ENCODE measurements at places on chromosomes 6 and 20.

GRCh38 chr6:7138046-7138531, 30.3 kb downstream of the RREB1 start:
- no peak for DNase-seq

- no peak for DNase-seq
Measured at GRCh38 chr6:19102936-19103335, 715.8 kb downstream of the RNF144B start.

DNA sequence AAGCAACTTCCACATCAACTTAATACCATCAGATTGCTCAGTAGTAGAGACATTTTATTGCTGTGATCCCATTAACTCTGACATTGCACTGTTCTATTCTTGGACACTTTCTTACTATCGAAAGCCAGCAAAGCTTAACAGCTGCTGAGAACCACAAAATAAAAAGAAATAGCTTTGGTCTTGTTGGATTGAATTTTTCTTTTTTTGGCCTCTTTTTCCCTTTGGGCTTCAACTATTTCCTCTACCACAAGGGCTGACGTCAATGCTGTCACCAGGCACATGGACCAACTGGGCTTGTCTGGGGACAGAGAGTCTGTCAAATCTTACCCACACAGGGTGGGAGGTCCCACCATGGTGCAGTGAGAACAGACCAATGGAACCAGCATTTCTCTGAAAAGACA, 63.4 kb upstream of the ENPP5 start:
- DNase-seq: no peak

GRCh38 chr6:56222499-56222898, 24.9 kb downstream of the COL21A1 start:
- no peak for DNase-seq

DNA sequence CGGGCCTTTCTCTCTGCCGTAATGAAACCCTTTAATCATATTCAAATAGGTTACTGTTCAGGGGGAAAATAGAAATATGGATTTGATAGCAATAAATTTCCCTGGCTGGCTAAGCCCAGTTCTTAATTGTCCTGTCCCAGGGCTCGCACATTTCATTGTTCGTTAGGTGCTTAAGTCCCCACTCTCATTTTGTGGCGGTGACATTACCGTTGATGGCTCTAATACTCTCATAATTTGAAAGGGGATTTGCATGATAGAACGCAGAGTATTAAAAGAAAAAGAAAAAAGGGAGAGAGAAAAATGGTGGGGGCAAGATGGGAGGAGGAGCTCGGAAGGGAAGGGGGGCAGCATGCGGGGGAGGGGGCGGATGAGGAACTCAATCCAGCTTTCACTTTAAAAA, 79.1 kb upstream of the FOXP4 start:
- no peak for DNase-seq

DNA sequence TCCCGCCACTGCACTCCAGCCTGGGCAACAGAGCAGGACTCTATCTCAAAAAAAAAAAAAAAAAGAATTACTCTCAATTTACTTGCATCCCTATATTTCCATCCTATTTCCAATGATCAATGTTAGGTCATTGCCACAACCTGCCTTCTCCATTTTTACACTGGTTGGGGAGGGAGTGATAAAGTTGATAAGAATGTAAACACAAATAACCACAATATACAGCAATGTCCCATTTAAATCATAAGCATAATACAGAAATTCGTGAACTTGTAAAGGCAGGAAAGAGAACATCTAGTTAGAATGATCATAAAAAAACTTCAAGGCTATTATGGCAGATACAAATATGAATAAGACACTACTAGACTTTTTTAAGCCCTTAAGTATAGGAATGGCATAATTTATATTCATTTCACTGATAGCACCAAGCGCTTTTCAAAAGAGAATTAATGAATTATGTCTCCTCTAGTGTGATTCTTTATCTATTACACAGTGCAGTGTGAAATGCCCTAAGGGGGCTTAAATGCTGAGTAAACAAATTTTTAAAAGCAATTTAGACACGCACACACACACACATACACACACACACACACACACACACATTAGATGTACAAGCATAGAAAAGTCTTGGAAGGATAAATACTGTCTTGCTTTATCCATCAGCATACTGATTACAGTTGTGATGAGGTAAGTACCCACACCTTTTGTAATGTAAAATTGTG, 33.5 kb upstream of the RAB23 start:
- no peak for DNase-seq

DNA sequence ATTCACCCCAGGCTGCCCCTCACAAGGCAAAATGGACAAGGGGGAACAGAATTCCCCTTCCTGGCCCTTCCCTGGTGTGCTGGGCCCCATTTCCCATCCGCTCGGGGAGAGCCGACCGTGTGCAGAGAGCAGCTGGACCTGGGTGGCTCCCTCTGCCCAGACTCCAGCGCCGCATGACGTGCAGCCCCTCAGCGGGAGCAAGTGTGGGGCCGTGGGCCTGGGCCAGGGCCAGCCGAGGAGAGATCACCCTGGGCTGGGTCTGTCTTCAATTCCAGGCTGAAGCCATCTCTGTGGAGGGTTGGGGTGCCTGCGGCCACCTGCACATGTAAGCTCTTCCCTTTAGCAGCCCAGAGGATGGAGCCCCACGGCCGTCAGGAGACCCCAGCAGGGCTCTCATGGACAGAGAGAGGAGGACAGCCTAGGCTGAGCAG, 241.8 kb downstream of the TTLL2 start:
- DNase-seq: no peak

GRCh38 chr6:56065408-56065807, 182.0 kb downstream of the COL21A1 start:
- no peak for DNase-seq

- DNase-seq: no peak
Measured at GRCh38 chr6:69647726-69648125, 149.1 kb downstream of the LMBRD1 start.

GRCh38 chr20:646107-646867, 6.7 kb downstream of the SRXN1 start:
- no peak for DNase-seq

- no peak for DNase-seq
Measured at GRCh38 chr6:35698858-35699257, 10.1 kb upstream of the FKBP5 start.

DNA sequence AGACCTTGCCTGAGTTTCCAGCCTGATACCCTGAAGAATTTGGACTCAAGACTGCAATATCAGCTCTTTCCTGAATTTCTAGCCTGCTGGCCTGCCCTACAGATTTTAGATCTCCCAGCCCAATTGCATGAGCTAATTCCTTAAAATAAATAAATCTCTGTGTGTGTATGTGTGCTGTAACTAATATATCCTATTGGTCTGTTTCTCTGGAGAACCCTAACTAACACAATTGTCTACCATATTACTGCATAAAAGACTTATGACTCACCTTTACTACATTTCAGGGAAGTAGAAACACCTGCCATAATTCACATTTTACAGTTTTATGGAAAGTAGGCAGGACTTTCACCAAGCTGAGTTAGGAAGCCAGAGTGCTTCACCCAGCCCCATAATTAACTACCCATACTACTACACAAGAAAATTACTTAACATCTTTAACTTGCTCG, 90.7 kb upstream of the BEND6 start:
- no peak for DNase-seq

GRCh38 chr20:32681175-32682084, 7.7 kb upstream of the C20orf203 start:
- DNase-seq: no peak

DNA sequence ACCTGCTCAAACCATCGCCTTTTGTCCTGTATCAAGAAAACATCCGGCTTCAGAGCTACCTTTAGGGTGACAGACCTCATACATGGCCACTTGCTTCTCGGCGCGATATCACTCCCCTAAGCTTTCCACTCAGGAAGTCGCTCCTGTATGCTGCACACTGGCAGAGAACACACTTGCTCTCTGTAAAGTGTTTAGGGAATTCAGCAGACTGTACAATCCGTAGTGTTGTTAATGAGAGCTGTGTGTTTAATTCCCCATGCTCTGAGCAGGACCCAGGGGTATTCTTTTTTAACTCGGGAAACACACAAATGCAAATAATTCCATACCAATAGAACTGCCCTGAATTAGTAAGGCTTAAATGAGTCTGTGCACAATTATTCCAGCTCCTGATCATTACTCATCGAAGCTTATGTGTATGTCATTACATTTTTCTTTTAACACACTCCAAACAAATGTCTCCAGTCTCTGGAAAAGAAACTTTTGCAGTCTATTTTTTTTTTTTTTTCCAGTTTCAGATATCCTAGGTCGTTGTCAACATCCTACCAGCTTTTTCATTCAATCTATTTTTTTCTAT, 338.7 kb upstream of the ARID1B start:
- DNase-seq: no peak

- DNase-seq: no peak
Measured at GRCh38 chr20:16049529-16050093, 523.6 kb downstream of the KIF16B start.

DNA sequence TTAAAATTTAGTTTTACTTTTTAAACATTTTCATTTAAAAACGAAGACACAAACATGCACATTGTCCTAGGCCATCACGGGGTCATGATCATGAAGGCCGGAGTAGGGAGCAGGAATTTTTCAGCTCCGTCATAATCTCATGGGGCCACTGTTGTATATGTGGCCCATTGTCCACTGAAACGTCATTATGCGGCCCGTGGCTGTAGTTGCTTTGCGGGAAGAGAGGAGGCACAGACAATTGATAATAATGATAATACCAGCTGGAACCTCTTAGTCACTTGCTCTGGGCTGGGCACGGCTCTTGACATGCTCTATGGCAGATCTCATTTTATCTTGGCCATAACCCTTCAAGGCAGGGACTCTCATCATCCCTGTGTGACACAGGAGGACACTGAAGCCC, 56.5 kb upstream of the FNDC1 start:
- no peak for DNase-seq

DNA sequence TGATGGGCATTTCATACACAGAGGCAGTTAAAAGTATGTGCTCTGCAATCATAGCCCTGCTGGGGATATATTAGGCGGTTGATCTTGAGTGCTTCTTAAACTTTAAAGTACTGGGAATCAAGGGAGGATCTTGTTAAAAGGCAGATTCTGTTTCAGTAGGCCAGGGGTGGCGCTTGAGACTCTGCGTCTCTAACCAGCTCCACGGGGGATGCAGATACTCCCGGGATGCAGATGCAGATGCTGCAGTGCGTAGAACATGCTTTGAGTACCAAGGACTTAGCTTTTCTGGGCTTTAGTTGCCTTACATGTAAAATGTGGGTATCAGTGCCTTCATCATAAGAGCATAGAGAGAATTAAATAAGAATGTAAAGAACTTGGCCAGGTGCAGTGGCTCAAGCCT, 44.4 kb upstream of the ENPP5 start:
- DNase-seq: no peak

- no peak for DNase-seq
Measured at GRCh38 chr6:7173843-7174503, 66.2 kb downstream of the RREB1 start.

DNA sequence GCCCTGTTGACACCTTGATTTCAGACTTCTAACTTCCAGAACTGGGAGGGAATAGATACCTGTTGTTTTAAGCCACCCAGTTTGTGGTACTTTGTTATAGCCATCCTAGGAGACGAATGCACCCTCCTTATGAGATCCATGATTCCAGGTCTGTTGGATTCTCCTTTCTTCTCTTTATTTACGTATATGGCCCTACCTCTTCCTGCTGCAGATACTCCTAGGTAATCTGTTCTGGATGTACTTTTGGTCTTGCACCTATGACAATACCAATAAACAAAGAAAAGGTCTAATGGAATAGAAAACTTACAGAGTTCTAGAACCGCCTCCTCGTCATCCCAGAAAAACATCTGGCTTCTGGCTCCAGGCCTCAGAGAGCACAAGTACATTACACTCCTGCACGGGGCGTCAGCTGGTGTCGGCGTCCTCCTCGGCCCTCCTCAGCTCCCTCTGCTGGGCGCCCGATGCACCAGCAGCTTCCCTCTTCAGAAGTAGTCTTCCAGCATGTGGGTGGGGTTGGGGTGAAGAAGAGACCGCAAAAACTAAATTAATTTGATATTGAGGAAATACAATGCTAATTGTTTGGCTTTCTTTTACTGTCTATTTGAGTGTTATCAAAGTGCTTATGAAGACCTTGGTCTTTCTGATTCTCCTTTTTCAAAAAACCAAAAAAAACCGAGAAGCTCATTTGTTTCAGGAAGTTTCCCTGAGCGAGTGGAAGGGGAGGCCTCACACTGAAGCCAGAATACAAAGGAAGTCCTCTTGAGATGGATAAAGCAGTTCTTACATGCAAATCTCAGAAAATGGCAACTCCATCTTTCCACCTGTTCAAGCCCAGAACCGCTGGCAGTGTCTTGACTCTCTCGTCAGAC, 9.7 kb upstream of the ATXN1 start:
- DNase-seq: peak; percentile 64

GRCh38 chr6:110878751-110879522, 4.4 kb downstream of the AMD1 start:
- DNase-seq: no peak

DNA sequence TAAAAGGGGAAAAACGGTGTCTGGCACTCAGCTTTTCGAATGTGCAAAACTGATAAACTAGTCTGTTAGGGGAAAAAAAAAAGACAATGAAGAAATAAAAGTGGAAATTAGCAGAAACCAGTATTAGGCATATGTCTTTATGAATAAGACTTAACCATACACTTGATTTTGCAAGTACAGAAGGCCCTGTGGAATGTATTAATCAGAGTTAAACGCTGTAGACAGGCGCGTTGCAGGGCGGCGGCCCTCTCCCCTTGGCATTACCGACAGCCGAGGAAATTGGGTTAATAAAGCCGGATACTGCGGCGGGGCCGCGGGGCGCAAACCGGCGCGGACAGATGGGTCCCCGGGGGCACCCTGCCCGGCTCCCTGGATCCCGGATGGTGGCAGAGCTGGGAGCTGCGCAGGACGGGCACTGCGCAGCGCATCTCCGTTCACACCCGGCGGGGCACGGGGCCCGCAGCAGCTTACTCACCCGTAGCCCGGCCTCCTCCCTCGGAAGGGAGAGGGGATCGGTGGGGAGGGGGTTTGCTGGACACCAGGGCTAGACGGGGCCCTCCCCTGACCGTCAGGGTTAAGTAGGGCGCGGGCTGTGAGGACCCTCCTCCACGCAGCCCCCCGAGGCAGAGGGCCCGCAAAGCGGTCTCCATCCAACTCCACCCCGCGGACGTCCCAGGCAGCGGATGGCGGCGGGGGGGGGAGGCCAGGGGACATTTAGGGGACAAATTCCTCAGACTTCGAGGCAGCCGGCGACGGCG, 2.0 kb downstream of the BHLHE23 start:
- no peak for DNase-seq

DNA sequence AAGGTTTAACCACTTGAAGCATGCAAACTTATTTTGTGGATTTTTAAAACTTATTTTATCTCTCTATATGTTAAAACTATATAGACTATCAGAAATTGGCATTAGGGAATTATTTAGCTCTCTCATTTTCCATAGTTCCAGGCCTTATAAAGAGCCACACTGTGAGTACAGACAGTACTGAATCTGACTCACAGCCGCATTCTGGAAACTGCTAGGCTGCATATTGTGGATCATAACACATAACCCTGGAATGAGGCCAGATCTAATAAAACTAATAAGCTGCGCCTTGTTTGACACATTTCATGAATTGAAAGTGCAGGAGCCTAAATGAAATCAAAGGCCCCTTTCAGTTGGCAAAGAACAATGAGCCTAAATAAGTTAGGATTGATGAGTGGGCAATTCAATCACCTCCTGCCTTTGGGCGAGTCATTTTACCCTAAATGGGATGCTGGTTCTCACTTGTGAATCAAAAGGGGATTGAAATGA, 308.4 kb downstream of the PACRG start:
- DNase-seq: no peak

Data from stimulated activated CD4-positive, alpha-beta T cell treated with anti-CD3 and anti-CD28 coated beads, TNF-alpha, amount 100 ng/mL, for 48 hours (primary cell).